ENCODE measurements at places on chromosomes 2 and 18. TPM values are rescaled to one million over a fixed set of nuclear protein-coding genes. Genes with fewer than 3 reads are reported as not detected.

GRCh38 chr2:9057939-9058761 lies 54.7 kb upstream of the MBOAT2 start:
- H3K36me3 ChIP-seq: no peaks in the 10 kb centered on the region
- no peak overlapping the region for H3K4me3 ChIP-seq
- DNase-seq: no peak

GRCh38 chr2:64998658-64999061 lies 9.5 kb downstream of the SLC1A4 start:
- no peak overlapping the region for H3K4me3 ChIP-seq
- no peaks in the 10 kb centered on the region for H3K27me3 ChIP-seq
- H3K27ac ChIP-seq: peak overlapping the region; percentile 3
- H3K36me3 ChIP-seq: no peaks in the 10 kb centered on the region
- DNase-seq: no peak
- peaks cover 17% of the 10 kb centered on the region for H3K4me1 ChIP-seq

DNA sequence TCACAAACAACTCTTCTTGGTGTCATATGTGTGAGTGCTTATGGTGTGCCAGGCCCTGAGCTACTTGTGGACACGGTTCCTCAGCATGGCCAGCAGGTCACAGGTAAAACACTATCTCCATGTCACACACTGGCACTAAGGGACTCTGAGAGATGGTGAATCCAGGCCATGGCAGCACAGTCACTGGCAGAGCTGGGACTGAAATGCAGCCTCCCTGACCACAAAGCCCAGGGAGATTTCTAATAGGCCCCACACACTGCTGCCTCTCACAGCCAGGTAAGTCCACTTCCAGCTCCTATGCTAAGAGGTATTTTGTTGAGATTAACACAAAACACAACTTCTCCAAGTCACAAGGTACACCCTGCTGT lies 92.0 kb downstream of the ACTR2 start:
- H3K4me1 ChIP-seq: peaks cover 34% of the 10 kb centered on the region
- no peak for DNase-seq
- H3K27me3 ChIP-seq: no peaks in the 10 kb centered on the region
- no peak overlapping the region for H3K4me3 ChIP-seq

- H3K4me1 ChIP-seq: peaks cover 13% of the 10 kb centered on the region
- no peak overlapping the region for H3K4me3 ChIP-seq
- DNase-seq: no peak
- H3K27ac ChIP-seq: no peak overlapping the region
Measured at GRCh38 chr18:25335062-25335461, 16.9 kb downstream of the ZNF521 start.

- H3K4me1 ChIP-seq: no peaks in the 10 kb centered on the region
- no peak overlapping the region for H3K27ac ChIP-seq
- no peaks in the 10 kb centered on the region for H3K27me3 ChIP-seq
- no peak overlapping the region for H3K4me3 ChIP-seq
- no peak for DNase-seq
Measured at GRCh38 chr2:61478086-61478485, 7.2 kb upstream of the USP34 start.

- no peak overlapping the region for H3K4me3 ChIP-seq
- H3K27ac ChIP-seq: no peak overlapping the region
- H3K4me1 ChIP-seq: no peaks in the 10 kb centered on the region
- no peaks in the 10 kb centered on the region for H3K36me3 ChIP-seq
Measured at GRCh38 chr2:213766465-213766901, 482.2 kb downstream of the SPAG16 start.

DNA sequence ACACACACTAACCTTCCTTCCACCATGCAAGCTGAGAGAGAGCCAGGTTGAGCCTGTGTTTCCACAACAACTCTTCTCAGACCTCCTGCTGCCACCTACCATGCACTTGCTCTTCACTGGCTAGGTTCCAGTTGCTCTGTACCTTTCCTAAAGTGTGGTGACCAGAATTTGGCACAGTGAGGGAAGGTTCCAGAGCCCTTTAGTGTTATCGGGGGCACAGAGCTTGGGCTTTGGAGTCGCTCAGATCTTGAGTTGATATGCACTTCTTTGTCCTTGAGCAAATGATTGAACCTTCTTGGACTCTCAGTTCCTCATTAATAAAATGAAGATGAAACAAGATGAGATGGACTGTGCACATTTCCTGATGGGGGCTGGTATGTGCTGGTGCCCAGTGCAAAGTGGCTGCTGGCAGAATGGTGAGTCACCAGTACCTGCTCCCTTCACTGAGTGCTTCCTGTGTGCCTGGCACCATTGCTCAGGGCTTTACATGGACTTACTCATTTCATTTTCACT lies 47.1 kb downstream of the NEDD4L start:
- no peaks in the 10 kb centered on the region for H3K36me3 ChIP-seq
- no peak overlapping the region for H3K27ac ChIP-seq
- no peaks in the 10 kb centered on the region for H3K27me3 ChIP-seq
- no peak for DNase-seq
- no peak overlapping the region for H3K4me3 ChIP-seq

- peak; percentile 83 for DNase-seq
- no peaks in the 10 kb centered on the region for H3K4me1 ChIP-seq
- H3K4me3 ChIP-seq: no peak overlapping the region
- H3K27me3 ChIP-seq: no peaks in the 10 kb centered on the region
Measured at GRCh38 chr18:79876497-79876896, 75.0 kb downstream of the SLC66A2 start.

DNA sequence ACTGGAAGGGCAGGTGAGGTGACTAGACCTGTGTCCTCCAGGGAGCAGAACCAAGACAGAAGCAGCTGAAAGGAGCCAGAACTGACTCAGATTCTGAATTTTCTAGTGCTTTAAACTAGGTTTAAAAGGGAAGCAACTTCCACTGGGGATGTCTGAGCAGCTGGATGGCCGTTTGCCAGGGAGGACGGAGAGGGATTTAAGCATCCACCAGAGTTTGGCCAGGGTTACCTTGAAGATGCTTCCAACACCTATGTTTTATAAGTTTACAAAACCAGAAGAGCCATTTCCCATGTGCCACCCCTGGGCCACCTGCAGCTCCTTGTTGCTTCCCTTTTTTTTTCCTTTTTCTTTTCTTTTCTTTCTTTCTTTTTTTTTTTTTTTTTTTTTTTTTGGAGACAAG lies 48.6 kb upstream of the RBM44 start:
- H3K4me1 ChIP-seq: peaks cover under 1% of the 10 kb centered on the region
- no peaks in the 10 kb centered on the region for H3K27me3 ChIP-seq
- no peak overlapping the region for H3K27ac ChIP-seq
- peaks cover 56% of the 10 kb centered on the region for H3K36me3 ChIP-seq
- H3K4me3 ChIP-seq: no peak overlapping the region

- H3K4me3 ChIP-seq: no peak overlapping the region
- peaks cover 10% of the 10 kb centered on the region for H3K4me1 ChIP-seq
- no peaks in the 10 kb centered on the region for H3K27me3 ChIP-seq
- DNase-seq: no peak
Measured at GRCh38 chr18:10270151-10270571, 184.3 kb upstream of the APCDD1 start.

DNA sequence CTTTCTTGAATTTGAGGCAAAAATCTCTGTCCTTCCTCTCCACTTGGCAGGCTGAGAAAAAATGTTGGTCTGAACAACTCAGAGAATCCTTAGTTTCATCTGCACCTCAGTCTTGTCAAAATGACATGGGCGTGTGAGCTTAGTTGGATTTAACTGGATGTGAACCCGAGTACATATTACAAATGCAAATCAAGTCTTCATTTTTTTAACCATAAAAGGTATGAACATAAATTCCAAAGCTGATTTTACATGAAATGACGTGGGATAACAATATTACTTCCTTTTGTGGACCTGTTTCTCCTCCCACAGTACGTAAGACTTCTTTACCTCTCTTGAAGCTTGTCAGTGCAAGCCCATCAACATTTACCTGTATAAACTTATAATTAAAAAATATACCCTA lies 32.6 kb upstream of the RND3 start:
- no peaks in the 10 kb centered on the region for H3K27me3 ChIP-seq
- peaks cover 9% of the 10 kb centered on the region for H3K4me1 ChIP-seq
- H3K27ac ChIP-seq: no peak overlapping the region
- no peak overlapping the region for H3K4me3 ChIP-seq
- no peak for DNase-seq

- H3K27me3 ChIP-seq: no peaks in the 10 kb centered on the region
- peaks cover 42% of the 10 kb centered on the region for H3K4me1 ChIP-seq
- H3K4me3 ChIP-seq: no peak overlapping the region
- DNase-seq: no peak
- peaks cover 10% of the 10 kb centered on the region for H3K36me3 ChIP-seq
Measured at GRCh38 chr2:230723363-230723762, 10.7 kb downstream of the CAB39 start.

DNA sequence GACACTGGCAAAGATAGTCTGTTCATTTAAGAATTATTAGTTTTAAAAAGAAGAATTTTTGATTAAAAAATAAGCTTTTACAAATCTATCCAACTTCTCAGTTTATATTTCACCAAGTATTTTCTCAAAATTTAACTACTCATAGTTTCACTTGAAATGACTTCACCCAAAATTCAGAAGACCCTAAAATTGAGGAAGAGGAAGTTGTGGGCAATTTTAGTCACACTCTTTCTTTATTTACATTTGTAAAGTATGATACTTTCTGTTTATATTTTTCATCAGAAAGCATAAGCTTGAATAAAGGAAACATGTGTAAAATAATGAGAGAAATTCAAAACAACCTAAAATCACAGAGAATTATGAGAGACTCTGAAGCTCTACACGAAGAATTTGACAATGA lies 278.8 kb upstream of the MEIS1 start:
- H3K27me3 ChIP-seq: no peaks in the 10 kb centered on the region
- no peak for DNase-seq
- H3K4me3 ChIP-seq: no peak overlapping the region
- H3K27ac ChIP-seq: no peak overlapping the region
- no peaks in the 10 kb centered on the region for H3K36me3 ChIP-seq

- no peak for DNase-seq
- H3K27me3 ChIP-seq: no peaks in the 10 kb centered on the region
- no peak overlapping the region for H3K27ac ChIP-seq
- no peak overlapping the region for H3K4me3 ChIP-seq
Measured at GRCh38 chr2:18536100-18536499, 24.4 kb downstream of the RDH14 start.

DNA sequence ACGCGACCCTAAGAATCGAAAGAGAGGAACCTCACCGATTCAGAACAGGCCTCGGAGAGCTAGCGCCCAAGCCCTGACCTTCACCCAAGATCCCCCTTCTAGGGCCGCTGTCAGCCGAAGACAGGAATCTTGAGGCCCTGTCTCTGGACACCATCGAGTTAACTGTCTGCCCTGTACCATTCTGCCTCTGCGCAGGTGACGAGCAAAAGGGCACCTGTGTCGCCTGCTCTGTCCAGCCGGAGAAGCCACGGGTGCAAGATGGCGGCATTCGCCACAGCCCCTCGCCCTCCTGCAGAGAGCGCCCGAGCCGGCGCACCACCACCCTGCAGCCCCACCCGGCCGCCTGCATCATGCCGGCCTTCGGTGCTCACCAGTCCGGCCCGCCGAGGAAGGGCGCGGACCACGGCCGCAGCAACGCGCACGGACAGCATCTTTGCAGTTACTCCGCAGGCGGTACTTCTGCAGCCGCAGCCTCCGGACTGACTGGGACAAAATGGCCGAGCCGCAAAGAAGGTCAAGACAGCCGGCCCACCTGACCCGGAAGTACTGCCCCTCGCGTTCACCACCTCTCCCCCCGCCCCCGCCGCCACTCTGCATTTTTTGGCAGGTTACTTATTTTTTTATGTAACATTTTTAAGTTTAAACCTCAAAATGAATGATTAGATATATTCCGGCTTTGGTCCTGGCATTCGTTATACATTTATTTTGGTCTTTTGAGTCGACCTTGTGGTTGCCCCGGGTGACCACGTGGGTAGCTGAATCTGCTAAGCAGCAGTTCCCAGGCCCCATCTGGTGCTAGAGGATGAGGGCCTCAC lies at the start of gene ATP5F1A:
ATP5F1A (minus strand) TSS at position 496 of the 815 bp plus-strand sequence; CDS start at position 431, 65 bp downstream.
- no peaks in the 10 kb centered on the region for H3K36me3 ChIP-seq
- peak within 1 kb of the TSS; percentile 79 for H3K27ac ChIP-seq
- DNase-seq: no peak

- no peaks in the 10 kb centered on the region for H3K36me3 ChIP-seq
- peak overlapping the region; percentile 20 for H3K27ac ChIP-seq
- no peaks in the 10 kb centered on the region for H3K27me3 ChIP-seq
- H3K4me1 ChIP-seq: peaks cover 45% of the 10 kb centered on the region
Measured at GRCh38 chr2:55887901-55888624, 35.5 kb downstream of the EFEMP1 start.

DNA sequence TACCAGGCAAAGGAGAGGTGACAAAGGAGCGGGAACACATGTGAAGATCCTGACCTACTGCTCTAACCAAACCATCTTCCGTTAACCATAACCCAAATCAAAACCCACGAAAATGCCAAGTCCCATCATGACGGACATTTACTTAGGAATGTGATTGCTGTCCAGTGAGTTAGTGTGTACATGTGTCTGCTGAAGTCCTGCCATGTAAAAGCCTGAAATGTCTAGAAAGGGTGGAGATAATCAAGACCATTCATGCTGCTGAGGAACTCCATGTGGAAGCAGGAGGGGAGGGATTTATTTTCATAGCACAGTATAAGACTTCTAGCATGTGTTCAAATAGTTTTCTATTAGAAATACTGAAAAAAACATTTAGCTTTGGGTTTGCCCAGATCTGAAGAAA lies 137.0 kb upstream of the BOD1L2 start:
- no peak overlapping the region for H3K27ac ChIP-seq
- H3K4me1 ChIP-seq: no peaks in the 10 kb centered on the region
- H3K4me3 ChIP-seq: no peak overlapping the region
- no peaks in the 10 kb centered on the region for H3K27me3 ChIP-seq
- DNase-seq: no peak
- H3K36me3 ChIP-seq: no peaks in the 10 kb centered on the region

DNA sequence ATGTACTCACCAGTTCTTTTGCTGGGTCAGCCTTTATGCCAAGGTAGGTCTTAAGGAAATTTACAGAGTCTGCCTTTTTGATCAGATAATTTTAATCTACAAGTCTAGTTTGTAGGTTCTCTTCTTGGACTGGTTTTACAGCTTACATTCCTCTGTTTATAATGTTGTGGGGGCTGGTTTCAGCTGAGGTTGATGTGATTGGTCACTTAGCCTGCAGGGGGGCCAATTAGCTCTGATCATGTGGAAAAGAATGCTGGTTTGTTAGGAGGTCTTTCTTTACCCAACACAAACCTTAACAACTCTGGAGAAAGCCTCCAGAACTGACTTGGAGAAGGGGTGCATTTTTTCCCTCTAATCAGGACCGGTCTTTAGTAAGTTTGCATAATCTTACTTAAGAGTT lies at the start of gene KCNJ13:
KCNJ13 (minus strand) TSS at position 131 of the 400 bp plus-strand sequence. CDS start 5,203 bp downstream, outside the sequence.
- no peaks in the 10 kb centered on the region for H3K4me1 ChIP-seq
- H3K36me3 ChIP-seq: no peaks in the 10 kb centered on the region
- H3K27me3 ChIP-seq: no peaks in the 10 kb centered on the region
- no peak within 1 kb of the TSS for H3K27ac ChIP-seq

GRCh38 chr2:123614596-123614995 lies 410.5 kb upstream of the CNTNAP5 start:
- no peak overlapping the region for H3K27ac ChIP-seq
- H3K4me1 ChIP-seq: no peaks in the 10 kb centered on the region
- H3K36me3 ChIP-seq: no peaks in the 10 kb centered on the region
- H3K4me3 ChIP-seq: no peak overlapping the region

KYNU gene
- total RNA-seq: 3.7 TPM

TEX44 gene
- total RNA-seq: not detected

QPCT gene
- 6.9 TPM for total RNA-seq

TMEM178A gene
- 2.0 TPM for total RNA-seq

BCL2L11 gene
- 90.1 TPM for total RNA-seq

ORC4 gene
- total RNA-seq: 25.5 TPM

SMAD2 gene
- total RNA-seq: 28.5 TPM

Measured in vagina (tissue), 2 donors.